ENCODE measurements at places on chromosomes 7 and 10.

DNA sequence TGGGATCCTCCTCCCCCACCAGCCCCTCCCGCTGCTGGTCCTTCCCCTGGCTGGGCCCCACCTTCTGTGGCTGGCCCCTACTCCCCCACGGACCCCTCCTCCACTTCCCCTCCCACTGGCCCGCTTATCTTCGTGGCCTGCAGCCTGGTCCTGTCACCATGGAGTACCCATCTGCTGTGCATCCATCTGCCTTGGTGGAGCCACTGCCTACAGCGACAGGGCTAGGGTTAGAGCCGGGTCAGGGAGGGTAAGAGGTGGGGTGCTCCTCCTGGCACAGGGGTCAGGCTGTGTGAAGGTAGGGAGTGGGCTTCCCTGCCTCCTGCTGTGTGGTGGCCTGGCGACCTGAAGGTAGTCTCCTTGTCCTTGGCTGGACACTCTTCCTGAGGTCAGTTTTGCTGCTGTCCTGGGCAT lies 5.2 kb downstream of the ADCY1 start:
- no peak for DNase-seq

- peak; percentile 24 for DNase-seq
These were observed 202.2 kb downstream of the AUTS2 start for GRCh38 chr7:69800495-69800894.

DNA sequence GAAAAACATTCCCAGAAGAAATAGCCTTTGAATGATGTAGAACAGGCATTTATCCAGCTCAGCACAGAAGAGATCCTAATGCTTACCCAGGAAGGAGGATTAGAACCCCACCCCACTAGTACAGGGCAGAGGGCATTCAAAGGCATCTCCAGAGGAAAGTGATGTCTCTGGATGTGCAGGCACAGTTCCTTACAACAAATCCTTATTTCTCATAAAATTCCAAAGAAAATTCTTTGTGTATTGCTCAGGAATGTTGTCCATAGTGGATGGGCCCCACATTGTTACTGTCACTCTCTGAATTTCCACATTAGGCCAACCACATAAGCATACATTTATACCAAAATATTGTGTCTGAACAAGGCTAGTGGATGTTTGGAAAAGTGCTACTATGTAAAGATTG lies 243.0 kb downstream of the ADRA2A start:
- DNase-seq = no peak

GRCh38 chr10:12709521-12709963 lies 292.0 kb downstream of the CCDC3 start:
- no peak for DNase-seq

- DNase-seq = no peak
These were observed 60.3 kb downstream of the PRR15 start for GRCh38 chr7:29623973-29624372.

DNA sequence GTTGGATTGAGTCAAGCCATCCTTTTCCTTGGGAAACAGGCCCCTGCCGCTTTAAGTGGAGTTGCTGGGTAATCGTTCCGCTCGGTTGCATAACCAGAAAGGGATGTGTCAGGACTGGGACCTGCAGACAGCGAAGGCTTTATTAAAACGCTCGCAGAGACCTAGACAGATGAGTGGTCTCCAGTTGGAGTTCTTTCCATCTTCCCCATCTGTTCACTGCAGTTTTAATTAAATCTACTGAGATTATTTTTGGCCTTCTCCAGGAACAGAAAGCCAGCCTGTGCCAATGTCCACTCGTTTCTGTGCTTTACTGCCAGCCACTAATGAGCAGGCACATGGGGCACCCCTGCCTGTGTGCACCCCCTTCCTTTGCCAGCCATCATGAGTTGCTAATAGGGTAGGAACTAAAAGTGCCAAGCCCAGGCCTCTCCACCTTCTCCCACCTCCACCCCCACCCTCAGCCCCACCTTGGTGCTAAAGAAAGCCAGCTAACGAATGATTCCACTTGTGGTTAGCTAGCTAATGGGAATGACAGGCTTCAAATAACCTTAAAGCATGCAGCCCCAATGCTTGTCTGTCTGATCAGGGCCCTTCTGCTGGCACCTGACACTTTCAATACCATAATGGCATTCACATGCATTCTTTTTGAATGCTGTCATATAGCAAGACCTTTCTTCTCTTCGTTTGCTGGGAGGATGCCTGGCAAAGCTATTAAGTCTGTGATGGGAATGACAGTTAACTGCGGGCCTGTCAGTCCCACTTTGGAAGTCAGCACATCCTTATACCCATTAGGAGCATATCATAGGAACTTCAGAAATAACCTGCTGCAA lies 556.8 kb upstream of the GALNT17 start:
- no peak for DNase-seq

- DNase-seq = no peak
These were observed 73.1 kb downstream of the MKLN1 start for GRCh38 chr7:131400681-131401176.

GRCh38 chr7:97819161-97819560 lies 53.0 kb downstream of the ASNS start:
- DNase-seq = peak; percentile 12

- DNase-seq = no peak
These were observed 259.3 kb upstream of the TCERG1L start for GRCh38 chr10:131570716-131571307.
